ENCODE measurements at places on chromosomes 1 and 21.

DNA sequence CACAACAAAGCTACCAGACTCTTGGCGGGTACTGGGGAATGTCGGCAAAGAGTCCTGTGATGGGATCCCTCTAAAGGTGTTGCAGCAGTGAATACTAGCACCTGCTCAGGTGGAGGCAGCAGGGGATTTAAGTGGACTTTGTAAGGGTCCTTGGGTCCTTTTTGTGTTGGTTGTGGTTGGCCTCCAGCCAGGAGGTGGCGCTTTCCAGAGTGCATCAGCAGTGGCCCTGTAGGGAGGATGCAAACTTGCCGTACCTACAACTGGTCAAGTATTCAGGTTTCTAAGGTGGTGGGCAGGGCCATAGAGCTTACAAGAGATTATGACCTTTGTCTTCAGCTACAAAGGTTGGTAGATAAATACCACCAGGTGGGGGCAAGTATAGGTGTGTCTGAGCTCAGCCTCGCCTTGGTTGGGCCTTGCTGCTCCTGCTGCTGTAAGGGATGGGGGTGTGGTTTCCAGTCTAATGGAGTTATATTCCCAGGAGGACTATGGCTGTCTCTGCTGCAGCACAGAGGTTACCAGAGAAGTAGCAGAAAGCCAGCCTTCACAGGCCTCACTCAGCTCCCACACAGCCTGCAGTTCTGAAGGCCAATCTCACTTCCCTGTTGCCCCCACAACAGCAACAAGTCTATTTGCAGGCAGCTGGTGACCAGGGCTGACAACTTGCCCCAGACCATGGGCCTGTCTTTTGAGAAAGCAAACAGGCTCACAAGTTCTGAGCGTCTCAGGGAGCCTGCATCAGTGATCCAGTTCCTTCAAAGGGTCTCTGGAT, 7.3 kb downstream of the OR2M5 start:
- no peak for DNase-seq

DNA sequence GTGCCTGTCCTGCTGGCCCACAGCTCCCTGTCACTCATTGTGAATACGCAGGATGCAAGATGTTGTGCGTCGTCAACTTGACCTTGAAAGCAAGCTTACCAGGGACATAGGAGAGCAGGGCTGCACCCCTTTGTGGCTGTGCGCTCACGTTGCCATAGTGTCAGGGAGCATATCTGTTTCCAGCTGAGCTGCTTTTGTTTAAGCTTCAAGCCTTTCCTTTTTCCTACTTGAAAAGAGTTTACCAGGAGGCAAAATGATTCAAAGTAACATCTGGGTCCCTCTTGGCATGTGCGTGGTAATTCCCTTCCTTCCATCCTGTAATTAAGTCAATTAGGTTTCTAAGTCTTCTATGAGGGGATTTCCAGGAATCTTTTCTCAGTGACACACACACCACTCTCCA, 537.1 kb downstream of the AJAP1 start:
- DNase-seq = no peak

- no peak for DNase-seq
These were observed 6.5 kb upstream of the S100A7 start for GRCh38 chr1:153466908-153467307.

DNA sequence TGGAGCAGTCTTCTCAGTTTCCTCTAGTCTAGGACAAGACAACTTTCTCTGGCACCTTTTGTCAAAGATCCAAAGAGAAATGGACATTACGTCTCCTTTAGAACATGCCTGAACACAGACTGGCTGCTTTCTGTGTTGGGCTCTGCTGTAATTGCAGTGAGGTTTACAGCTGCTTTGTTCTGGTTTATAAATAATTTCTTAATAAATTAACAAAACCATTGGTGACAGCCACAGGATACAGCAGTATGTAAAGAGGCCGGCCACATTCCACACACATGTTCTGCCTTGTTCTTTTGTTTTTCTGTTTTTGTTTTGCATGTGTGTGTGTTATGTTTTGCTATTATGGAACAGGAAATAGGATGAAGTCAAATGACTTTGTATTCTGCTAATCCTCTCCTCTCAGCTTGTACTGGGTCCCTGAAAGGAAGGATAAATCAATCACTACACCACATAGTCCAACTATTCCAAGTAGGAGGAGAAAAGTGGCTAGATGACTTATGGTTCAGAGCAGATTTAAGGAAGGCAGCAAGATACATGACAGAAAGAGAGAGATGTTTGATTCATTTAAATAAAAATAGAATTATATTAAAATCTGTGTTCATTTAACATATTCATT, 161.5 kb upstream of the ESRRG start:
- DNase-seq = no peak

- peak; percentile 99 for DNase-seq
These were observed 6.2 kb downstream of the E2F2 start for GRCh38 chr1:23524716-23525401.

- no peak for DNase-seq
These were observed 4.9 kb upstream of the S100A8 start for GRCh38 chr1:153395776-153396175.

GRCh38 chr1:89847191-89847729, 26.4 kb downstream of the LRRC8D start:
- no peak for DNase-seq

- DNase-seq = no peak
These were observed 38.7 kb downstream of the CHAF1B start for GRCh38 chr21:36423771-36424433.

DNA sequence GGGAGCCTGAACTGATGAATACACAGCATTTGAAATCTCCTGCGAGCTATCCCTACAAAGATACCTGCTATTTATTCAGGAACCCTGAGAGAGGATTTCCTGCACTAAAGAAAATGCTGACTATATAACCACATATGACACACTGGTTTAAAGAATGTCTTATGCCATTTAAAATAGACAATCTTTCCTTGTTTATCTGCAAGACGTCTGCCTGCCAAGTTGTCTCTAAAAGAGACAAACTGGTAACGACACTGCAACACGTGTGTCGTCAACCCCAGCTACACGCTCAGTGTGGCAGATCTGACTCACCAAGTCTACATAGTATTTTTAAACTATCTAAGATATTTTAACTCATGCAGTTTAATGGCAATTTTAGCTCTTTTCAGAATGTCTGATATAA, 42.7 kb downstream of the APP start:
- DNase-seq = no peak

DNA sequence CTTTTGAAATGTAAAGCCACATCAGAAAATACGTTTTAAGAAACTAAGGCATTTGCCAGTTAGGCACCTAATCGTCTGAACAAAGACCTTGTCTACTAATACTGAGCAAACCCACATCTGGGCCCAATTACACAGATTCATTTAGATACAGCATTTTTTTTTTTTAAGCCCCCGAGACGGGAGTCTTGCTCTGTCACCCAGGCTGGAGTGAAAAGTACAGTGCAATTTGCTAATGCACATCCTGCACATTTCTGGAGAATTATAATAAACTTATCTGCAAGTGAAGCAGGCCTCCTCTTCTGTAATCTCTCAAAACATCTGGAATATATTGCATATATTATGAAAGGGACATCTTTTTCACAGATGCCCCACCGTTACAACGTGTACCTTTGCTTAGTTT, 3.3 kb downstream of the RSRP1 start:
- peak; percentile 41 for DNase-seq

DNA sequence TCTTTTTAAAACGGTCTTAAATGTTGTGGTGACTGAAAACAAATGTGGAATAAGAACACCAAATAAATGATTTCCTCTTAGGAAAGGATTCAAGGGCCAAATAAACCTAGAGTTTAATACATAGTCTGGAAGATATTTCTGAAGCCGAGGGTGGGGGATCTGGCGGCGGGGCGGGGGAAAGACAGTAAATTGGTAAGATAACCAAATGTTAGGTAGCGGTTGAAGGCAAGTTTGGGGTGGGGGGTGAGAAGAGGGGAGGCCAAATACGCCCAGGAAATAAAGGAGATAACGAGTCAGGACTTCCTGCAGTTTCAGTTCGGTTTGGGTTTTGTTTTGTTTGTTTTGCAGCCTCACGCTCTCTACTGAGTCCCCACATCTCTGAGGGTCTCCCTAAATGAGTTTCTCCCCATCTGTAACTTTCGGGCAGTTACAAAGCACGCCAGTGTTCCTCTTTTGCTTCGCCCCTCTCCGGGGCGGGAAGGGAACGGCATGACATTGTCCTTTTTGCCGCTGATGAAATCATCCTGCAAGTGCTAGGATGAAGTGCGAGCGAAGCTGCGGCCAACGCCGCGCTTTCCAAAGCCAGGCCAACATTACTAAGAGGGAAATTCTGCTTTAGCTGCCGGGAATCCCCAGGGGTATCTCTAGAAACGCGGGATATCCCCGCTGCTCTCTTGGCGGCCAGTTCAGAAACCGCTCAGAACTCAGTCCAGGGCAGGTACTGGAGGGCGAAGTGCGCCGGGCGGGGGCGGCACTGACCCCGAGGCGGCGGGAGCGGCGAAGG, 844 bp downstream of the NIBAN1 start:
- DNase-seq = peak; percentile 61

- DNase-seq = no peak
These were observed 4.1 kb downstream of the ADPRS start for GRCh38 chr1:36092798-36093185.

DNA sequence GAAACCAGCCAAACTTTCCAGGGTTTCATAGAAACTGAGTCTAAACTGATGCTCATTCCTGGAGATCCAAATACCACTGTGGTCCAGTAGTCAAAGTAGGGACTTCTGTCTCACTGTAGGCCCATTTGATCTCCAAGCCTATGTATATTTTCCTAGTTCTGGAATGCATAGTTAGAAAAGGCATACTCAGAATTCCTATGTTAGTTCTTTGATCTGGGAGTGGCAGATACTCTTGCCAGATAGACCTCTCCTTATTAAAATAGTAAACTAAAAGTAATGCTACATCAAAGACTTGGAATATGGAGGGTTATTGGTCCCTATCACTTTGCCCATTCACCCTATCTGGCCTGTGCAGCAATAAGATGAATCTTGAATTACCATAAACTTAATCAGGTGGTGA, 10.4 kb upstream of the SGIP1 start:
- DNase-seq = no peak

DNA sequence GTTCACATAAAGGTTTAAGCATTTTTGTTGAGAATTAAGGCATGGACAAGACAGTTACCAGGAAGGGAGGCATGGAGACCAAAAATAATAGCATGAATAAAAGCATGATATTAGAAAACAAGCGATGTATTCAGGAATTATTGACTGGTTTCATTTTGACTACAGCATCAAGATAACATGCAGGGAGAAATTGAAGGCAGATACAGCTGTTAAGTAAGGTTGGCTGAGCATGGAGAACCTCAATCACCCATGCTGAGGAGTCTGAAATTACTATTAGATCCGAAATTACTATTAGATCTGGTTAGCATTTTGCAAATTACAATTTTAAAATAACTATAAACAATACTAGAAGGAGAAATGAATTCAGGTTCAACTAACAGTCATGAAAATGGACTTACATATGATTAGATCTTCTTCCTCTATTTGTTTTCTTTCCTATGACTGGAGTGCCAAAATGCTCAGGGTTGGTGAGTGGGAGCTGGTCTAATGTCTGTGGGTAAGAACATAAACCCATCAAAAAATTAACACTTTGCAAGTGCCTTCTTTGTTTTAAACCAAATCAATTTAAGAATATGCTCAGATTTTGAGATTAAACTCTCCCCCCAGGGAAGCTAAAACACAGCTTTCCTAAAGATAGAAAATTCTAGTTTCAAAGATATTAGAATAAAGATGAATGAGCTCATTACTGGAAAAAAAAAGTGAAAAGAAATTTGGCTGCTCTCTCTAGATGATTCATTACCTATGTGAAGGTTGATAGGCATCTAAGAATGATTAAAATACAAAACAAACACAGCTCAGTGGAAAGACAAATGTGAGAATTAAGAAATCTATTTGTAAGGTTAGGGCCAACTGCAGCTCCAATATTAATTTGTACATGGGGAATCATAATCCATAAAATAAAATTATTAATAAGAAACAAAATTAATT, 81.7 kb downstream of the ARID4B start:
- DNase-seq = no peak

GRCh38 chr1:114003431-114003830, 24.2 kb downstream of the OLFML3 start:
- no peak for DNase-seq

- no peak for DNase-seq
These were observed 43.6 kb downstream of the TBX15 start for GRCh38 chr1:118944546-118944945.
